ENCODE measurements at places on chromosomes 4 and X.

DNA sequence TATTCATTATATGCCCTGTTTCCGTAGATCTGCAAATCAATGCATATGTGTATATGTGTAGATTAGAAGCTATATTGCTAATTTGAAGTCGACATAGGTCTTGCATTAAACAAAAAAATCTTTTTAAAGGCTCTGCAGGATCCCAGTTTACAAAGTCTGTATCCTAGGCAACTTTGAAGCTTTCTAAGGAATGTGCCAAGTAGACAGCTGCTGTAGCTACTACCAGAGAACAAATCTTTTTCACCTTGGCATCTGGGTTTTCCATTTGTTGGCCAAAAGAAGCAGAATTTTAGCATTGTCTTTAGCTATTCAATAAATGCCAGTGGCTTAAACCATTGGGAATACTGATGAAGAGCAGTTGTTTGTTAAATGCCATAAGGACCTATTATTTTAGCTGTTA, 88.0 kb downstream of the NAA11 start:
- no peak for DNase-seq

GRCh38 chr4:42347076-42347475, 50.2 kb upstream of the SHISA3 start:
- DNase-seq: no peak

- DNase-seq: no peak
Observed at GRCh38 chr4:54737421-54737820, 79.7 kb downstream of the KIT start.

GRCh38 chr4:168570466-168570865, 73.6 kb downstream of the PALLD start:
- no peak for DNase-seq

DNA sequence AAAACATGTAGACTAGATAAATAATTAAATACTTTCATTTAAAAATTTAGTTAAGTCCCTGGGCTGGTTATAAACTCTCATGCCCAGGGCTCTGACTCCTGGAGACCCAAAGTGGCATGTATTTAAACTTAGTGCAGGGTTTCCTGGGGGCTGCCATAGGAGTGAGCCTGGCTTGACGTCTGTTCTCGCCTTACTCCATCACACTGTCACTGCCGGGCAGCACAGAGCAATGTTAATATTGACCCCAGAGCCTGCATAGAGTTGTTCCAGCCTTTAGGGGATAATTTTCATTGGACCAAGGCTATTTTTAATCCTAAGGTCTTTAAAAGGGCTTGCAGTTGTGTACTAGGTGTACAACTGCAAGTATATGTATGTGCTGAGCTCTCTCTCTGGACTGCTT, 31.2 kb downstream of the KIAA0232 start:
- no peak for DNase-seq

GRCh38 chr4:156799121-156799589, 172.4 kb downstream of the PDGFC start:
- DNase-seq: no peak

DNA sequence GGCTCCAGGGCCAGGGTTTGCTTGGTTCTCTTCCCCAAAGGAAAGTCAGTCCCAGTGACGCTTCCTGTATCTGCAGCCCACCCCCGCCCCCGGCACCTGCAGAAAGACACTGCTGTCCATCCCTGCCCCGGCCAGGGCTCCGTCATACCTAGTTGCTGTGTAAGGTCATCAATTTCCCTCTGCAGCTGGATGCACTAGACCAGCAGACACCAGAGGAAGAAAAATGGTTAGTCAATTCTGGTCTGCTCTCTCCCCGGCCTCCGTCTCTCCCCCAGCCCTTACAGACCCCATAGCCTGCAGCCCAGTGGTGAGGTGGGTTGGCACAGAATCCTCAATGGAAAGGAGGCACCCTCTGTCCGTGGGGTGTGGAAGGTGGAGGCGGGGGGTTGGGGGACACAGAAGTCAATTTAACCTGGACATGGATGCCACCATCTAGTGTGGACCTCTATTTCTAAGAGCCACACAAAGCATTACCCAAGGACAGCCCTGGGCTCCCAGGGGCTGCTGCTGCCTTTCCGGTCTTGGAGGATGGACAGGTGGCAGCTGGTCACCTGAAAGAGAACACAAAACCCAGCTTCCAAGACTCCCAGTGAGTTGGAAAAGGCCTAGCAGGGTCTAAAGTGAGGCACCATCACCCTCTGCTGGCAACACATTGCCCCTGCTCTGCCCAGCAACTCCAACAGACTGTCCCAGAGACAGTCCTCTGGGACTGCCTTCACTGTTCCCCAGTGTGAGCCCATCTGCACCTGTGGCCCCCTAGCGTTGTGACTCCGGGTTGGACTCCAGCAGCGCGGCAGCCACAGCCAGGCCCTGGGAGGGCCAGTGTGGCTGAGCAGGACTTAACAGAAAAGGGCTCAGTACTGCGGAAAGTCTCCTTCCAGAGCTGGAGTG, 40.2 kb upstream of the NHSL2 start:
- DNase-seq: no peak

DNA sequence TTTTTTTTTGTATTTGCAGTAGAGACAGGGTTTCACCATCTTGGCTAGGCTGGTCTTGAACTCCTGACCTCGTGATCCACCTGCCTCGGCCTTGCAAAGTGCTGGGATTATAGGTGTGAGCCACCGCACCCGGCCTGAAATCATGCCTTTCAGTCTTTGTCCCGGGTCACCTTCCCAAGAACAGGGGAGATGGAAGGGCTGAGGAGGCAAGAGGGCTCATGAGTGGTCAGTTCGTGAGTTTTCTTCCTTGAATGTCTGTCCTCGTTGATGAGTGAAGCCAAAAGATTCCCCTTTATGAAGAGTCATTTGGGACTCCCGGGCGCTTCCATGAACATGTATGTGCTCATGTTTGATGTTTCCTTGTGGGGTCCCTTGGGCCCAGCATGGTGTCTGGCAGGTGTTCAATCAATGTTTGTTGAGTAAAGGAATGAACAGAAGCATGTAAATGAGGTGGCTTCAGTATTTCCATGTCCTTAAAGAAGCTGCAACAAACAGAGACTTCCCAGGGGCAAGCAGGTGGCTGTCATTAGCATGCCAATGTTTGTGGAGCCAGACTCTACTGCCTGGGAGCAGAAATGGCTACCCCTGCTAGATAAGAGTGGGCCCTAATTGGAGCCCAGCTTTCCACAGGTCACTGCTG, 3.4 kb upstream of the SEPTIN6 start:
- no peak for DNase-seq

GRCh38 chr4:74793757-74794381, 454 bp downstream of the BTC start:
- no peak for DNase-seq

GRCh38 chr4:140240237-140240636, 86.3 kb upstream of the MAML3 start:
- DNase-seq: peak; percentile 79
